ENCODE measurements at places on chromosomes 4 and X. TPM values are rescaled to one million over a fixed set of nuclear protein-coding genes. Genes with fewer than 3 reads are reported as not detected.

- DNase-seq = no peak
Measured at GRCh38 chr4:85632981-85633380, 158.0 kb downstream of the ARHGAP24 start.

GRCh38 chrX:129719268-129719667 is 19.5 kb upstream of the XPNPEP2 start:
- DNase-seq = no peak

- DNase-seq = no peak
Measured at GRCh38 chr4:57059890-57060716, 50.1 kb downstream of the IGFBP7 start.

DNA sequence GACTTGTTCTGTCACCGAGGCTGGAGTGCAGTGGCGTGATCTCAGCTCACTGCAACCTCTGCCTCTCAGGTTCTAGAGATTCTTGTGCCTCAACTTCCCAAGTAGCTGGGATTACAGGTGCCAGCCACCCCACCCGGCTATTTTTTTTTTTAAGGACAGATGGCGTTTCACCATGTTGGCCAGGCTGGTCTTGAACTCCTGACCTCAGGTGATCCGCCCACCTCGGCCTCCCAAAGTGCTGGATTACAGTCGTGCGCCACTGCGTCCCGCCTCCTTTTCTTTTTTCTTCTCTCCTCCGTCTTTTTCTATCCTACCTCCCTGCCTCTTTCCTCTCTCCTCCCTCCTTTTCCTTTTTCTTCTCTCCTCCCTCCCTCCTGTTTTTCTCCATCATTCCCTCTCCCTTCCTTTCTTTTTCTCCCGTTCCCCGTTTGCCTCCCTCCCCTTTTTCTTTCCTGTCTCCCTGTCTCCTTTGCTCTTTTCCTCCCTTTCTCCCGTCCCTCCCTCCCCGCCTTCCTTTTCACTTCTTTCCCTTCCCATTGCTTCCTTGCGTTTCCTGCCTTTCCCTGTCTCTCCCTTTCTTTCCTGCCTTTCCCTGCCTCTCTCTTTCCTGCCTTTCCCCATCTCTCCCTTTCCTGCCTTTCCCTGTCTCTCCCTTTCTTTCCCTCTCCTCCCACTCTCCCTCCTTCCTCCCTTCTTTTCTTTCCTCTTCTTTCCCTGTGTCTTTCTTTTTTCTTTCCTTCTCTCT is 2.1 kb upstream of the SLC25A6 start:
- DNase-seq = no peak

DNA sequence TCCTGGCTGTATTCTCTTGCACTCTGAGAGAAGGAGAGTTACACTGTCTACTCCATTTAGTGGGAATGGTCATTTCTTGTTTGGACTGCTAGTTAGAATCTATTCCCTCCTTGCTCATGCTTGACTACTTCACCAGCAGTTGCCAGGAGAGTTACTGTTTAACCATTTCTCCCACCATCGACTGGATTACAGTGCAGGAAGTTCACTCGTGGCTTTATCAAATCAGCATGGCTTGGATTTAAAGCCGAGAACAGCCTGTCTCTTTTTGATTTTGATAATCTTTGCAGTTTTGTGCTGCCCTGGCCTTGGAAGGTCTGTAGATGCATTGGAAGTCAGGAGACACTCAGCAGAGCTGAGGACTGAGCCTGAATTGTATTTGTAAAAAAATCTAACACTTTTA is 3.2 kb downstream of the GBA3 start:
- no peak for DNase-seq

- DNase-seq = no peak
Measured at GRCh38 chr4:179625406-179625805, 2183.2 kb upstream of the AGA start.

DNA sequence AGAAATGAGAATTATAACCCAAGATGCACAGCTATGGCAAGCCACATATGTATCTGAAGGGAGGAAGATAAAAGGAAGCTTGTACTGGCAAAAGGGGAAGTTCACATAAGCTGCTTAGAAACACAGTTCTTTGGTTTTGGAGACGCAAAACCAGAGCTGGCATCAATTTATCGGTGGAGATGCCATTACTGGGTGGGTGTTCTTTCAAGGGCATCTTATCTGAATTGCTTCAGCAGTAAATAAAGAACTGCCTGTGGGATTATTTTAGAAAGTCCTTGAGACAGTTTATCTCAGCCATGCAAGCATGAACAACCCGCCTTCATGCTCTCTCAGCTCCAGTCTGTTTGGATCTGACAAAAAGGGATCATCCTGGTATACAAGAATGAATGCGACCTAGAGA is 60.8 kb downstream of the DDX60 start:
- DNase-seq = no peak

- DNase-seq = no peak
Measured at GRCh38 chr4:159240046-159240445, 137.2 kb downstream of the RAPGEF2 start.

- peak; percentile 18 for DNase-seq
Measured at GRCh38 chr4:41256740-41257256, at the start of gene UCHL1. Gene UCHL1 (plus strand): TSS chr4:41256928. CDS start chr4:41256977, 49 bp downstream.

- DNase-seq = no peak
Measured at GRCh38 chr4:48254381-48255071, 15.1 kb downstream of the TEC start.

- DNase-seq = no peak
Measured at GRCh38 chrX:38225093-38225492, 4.4 kb upstream of the SRPX start.

DNA sequence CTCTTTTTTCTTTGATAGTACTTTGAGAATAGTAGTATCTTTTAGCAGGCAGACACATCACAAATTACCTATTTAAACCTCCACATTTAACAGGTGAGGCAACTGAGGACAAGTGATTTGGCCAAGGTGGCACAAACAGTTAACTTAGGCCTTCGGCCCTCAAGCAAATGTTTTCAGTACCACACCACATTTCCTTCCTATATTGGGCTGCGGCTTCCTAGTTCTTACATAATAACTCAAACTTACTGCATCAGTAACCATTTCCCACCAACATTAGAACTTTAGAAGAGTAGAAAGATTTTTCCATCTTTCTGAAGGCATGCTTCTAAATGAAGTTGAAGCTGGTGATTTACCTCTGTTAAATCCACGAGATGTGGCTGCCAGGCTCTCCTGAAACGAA is 63.2 kb upstream of the SLC4A4 start:
- DNase-seq = no peak

DNA sequence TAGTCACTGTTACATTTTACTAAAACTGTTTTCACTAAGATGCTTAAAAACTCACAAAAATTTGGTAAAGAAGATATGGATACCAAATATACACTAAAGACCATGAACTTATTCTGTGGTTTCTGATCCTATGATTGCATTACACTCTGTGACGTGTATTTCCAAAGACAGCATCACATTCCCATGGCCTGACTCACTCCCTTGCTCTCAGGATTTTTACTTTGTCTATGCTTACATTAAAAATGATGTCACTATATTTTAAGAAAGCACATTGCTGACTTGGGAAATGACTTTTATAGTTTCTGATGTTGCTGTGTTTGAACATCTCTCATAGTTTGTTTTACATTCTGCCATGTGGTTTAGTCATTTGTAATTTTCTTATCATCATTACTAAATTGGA is 327.9 kb upstream of the MAGEB18 start:
- DNase-seq = no peak

The NPY5R gene
- not detected for total RNA-seq

The RAP2C gene
- 49.8 TPM for total RNA-seq

The ATP8A1 gene
- total RNA-seq = 35.6 TPM

The F8A2 gene
- not detected for total RNA-seq
